ENCODE measurements at places on chromosomes 3 and 15.

DNA sequence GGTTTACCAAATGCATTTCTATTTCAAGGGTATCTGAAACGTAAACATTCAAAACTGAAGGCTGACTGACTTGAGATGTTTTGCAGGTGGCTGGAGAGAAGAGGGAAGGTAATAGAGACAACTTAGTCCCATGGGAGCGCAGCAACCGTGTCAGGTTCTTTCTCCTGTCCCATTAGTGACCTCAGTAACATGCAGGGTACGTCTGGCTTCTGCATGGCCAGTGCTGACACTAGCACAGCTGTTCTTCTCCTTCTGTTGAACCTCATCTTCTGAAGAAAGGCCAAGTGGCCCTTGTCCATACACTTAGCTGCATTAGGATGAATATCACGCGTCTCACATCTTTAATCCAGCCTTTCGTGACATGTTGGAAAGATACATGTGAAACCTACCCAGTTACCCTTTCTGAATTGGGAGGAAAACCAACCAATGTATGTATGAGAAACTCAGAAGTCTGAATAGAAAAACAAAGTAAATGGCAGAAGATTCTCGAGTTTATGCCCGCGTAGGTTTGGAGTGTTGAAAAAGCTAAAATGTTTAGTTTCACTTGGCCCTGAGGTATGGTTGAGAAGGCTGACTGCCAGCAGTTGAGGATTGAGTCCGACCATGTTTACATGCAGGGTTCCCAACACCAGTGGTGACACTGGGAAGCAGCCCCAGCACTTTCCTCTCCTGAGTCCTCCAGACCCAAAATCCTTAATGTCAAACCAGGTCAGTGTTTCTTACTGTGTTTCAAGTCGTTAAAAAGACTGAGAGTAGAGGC, 10.3 kb downstream of the NCBP2 start:
- DNase-seq: no peak

- DNase-seq: no peak
Measured at GRCh38 chr3:148208975-148209374, 488.7 kb upstream of the AGTR1 start.

DNA sequence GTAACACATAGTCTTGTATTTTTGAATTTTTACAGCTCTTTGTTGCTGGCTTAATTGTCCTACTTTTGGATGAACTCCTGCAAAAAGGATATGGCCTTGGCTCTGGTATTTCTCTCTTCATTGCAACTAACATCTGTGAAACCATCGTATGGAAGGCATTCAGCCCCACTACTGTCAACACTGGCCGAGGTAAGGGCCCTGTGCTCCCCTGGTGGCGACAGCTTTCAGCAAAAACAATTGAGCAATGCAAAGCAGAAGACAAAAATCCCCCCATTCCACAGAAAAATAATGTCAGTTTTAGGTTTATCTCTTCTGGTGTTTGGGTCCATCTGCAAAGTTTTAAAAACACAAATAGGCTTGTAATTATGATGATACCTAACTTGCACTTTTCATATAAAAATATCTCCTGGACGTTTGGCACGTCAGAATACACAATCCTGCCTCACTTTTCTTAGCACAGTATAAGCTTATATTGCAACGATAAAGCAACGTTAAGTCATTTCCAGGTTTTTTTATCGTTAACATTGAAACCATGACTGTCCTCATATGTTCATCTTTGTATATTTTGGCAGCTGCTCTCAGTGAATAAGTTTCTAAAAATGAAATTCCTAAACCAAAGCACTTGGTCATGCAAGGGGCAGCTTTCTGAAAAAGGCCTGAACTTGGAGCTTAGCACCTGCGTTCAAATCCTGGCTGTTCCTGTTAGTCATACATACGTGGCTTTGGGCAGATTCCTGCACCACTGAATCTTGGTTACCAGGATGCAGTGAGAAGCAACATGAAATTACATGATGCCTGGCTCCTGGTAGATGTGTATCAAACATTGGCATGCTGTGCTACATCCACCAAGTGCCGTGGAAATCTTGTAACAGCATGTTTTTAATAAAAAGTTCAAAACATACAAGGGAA, 8.5 kb downstream of the SEC61A1 start:
- DNase-seq: no peak

DNA sequence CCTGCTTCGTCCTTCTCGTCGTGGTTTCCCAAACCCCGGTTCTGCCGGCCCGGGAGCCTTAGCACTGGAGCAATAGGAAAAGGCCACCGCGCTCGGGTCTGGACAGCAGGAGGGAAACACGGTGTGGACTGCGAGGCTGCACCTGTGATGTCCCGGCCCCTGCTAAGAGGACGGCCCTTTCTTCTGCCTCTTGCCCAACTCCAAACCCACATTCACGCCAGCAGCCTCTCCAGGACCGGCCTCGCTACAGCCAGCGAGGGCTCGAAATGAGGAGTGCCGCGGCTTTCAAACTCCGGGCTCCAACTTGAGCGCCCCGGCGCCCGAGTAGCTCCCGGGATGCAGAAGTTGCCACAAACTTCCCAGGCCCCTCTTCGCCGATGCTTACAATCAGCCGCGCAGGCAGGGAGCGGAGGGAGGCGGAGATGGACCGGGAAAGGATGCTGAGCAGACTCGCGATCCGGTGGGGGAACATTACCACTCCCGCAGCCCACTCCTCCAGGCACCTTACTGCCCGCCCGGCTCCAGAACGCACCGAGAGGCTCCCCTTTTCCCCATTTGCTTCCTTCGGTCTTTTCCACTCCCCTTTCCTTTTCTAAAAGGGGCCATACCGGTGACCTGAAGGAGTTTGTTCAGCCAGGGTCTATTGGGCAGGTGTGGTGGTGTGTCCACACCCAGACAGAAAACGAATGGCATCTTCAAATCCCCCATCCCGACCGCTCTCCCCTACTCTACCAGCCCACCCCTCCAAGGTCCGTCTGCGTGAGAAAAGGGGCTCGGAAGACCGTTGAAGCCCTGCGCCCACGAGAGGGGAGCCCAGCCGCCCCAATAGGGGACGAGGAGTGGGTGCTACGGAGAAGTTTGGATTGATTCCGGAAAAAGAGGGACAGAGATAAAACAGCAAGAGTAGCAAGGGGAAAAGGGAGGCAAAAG, 18.8 kb upstream of the SATB1 start:
- DNase-seq: no peak
